Fibroblast of skin of left quadriceps (primary cell): ENCODE measurements at places on chromosomes 16 and 17.
A peak's percentile ranks its signal among the peaks of the same experiment; 100 is the strongest.

- DNase-seq, result peak; percentile 93
Observed at GRCh38 chr17:48555258-48556228, 10.6 kb upstream of the HOXB2 start.

DNA sequence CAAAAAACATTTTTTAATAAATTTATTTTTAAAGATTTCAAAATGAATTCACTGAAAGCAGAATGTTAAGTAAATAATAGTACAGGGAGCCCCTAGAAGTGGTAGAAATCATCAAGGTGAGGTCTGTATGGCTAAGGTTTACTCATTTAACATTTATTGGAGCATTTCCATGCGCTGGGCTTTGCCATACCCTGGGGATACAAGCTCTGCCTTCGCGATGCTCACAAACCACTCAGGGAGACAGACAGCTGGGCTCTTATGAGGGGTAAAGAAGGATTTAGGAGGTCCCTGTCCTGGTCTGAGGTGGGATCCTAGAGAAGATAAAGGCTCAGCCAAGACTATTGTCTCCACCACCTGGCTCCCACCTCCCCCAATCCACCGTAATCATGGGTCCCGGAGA is 11.3 kb upstream of the LPCAT2 start:
- no peak for DNase-seq

- DNase-seq, result no peak
Observed at GRCh38 chr17:77572851-77573250, 385.7 kb upstream of the TNRC6C start.

DNA sequence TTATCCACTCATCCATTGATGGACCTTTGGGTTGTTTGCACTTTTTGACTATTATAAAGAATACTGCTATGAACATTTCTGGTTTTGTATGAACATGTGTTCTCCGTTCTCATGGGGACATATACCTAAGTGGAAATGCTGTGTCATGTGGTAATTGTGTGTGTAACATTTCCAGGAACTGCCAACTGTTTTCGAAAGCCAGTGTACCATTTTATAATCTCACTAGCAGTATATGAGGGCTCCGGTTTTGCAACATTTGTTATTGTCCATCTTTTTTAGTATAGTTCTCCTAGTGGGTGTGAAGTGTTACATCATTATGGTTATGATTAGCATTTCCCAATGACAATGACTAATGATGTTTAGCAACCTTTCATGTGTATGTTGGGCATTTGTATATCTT is 5.1 kb upstream of the TRIM25 start:
- DNase-seq, result no peak

DNA sequence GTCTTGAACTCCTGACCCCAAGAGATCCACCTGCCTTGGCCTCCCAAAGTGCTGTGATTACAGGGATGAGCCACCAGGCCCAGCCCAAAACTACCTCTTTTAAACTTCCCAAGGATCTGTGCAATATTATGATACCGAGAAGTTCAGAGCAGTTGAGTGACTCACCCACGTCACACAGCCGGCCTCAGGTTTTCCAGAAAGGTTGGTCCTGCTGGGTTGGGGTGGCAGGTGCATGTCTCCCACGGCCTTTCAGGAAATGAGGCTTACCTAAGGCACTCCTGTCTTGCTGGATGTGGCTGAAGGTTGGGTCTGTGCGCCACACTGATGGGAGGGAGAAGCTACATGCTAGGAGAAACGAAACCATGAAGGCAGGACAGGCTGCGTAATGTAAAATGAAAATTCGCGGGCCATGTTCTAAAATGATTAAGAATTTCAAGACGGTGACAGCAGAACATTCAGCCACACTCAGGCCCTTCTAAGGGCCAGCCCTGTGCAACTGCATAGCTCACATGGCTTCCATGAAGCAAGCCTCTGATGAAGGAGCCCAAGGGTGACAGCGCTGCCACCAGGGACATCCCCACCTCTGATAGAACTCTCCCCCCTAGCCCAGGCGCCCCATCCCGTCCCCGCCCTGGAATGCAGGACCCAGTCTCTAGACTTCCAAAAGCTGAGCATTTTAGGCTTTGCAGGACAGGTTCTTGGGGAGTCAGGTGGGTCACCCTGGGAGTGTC is 6.6 kb upstream of the GLIS2 start:
- no peak for DNase-seq

DNA sequence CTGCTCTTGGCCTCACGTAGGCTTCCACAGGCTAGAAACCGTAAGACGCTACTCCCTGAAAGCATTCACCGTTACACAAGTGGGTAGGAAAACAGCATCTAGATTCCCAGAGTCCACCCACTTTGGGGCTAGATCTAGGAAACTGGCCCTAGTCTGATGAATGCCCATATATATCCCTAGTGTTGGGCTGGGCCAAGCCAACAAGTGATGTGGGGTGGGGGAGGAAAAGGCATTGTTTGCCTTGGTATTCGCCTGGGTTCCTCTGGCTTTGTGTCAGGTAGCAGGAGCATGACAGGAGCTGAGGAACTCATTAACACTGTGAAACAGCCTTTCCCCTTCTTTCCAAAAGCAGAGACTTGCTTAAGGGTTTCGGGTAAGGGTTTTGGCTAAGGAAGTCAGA is 112.4 kb downstream of the SMG6 start:
- no peak for DNase-seq

DNA sequence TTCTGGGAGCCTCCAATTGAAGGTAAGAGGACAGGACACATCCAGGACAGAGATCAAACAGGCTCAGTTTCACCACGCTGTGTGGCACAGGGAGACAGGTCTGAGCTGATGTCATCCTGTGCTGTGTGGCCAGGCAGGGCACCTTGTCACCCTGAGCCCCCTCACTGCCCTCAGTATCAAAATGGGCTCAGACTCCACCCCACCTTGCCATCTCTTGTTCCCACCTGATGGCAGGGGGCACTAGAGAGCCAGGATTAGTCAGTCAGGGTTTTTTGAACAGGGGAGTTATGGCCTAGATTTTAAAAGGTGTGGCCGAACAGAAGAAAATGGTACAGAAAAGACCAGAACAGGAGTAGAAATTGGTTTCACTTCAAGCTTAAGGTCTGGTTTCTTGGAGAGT is 2.6 kb downstream of the KAT2A start:
- no peak for DNase-seq

- no peak for DNase-seq
Observed at GRCh38 chr16:84864326-84864955, 44.7 kb downstream of the CRISPLD2 start.

DNA sequence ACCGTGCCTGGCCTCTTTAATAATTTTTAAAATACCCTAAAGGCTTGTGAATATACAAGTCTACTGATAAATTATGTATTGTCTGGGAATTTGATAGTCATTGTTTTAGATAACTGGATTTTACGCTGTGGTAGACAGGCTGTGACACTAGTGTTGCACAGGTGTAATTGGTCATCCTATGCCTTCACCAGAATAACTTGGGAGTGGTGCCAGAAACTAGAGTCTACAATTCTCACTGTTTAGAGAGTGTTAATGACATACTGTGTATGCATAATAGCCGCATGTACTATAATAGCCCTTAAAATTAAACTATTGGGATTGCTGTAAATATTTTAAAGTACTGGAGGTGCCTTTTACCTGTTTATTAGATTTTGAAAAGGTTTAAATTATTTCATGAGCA is 11.4 kb downstream of the CNEP1R1 start:
- no peak for DNase-seq

DNA sequence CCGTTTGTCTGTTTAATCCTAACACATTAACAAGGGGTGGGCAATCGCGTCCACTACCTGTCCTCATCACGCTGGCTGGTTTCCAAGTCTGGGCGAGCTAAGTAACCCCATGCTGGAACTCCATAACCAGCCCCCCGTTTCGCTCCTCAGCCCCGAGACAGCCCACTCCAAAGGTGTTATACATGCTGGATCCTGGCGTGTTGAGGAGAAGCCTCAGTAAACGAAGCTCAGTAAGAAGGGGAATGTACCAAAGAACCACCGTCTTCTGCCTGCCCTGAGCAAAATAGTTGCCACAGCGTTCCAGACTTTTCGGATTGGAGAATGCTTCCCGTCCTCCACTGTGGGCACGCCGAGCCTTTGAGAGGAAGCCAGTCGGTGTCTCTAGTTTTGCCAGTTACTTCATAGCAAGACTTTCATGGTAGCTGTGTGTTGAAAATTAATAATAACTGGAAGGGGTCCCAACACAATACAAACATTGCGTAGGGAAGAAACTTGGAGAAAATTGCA is 16.1 kb upstream of the C17orf78 start:
- no peak for DNase-seq

DNA sequence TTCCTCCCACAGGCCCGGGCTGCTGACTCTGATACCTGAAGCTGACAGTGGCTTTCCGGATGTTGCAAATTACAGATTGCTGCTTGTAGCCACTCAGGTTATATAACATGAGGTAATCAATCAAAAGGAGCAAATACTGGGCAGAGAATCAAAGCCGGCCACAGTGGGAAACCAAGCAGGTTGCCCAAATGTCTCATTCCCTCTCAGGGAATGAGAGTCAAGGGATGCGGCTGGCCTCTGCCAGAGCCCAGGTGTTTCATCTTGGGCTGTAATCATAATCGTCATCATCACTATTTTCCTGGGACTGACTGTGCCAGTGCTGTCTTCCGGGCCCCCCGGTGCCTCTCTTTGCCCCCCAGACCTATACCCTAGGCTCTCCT is 292.4 kb upstream of the FOXF1 start:
- DNase-seq, result no peak

DNA sequence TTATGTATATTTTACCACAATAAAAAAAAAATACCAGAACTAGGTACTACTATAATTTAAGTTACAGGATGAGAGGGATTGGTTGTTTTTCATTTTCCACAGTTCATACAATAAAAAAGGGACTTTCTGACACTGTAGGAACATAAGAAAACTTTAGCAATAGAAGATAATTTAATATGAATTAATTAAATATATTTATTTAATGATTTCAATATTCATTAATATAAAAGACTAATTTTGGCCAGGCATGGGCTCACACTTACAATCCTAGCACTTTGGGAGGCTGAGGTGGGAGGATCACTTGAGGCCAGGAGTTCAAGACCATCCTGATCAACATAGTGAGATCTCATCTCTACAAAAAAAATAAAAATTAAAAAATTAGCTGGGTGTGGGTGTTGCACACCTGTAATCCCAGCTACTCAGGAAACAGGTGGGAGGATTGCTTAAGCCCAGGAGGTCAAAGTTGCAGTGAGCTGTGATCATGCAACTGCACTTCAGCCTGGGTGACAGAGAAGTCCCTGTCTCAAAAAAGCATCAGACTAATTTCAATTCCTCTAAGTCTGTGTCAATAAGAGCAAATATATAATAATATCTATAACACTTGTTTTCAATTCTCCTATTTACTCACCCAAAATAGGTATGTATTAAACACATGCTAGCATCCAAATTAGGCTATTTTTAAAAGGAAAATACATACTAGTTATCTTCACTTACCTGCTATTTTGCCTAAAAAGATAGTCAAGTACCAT is 79.6 kb downstream of the BRIP1 start:
- no peak for DNase-seq

- DNase-seq, result no peak
Observed at GRCh38 chr17:80096561-80097021, 4.8 kb upstream of the GAA start.

DNA sequence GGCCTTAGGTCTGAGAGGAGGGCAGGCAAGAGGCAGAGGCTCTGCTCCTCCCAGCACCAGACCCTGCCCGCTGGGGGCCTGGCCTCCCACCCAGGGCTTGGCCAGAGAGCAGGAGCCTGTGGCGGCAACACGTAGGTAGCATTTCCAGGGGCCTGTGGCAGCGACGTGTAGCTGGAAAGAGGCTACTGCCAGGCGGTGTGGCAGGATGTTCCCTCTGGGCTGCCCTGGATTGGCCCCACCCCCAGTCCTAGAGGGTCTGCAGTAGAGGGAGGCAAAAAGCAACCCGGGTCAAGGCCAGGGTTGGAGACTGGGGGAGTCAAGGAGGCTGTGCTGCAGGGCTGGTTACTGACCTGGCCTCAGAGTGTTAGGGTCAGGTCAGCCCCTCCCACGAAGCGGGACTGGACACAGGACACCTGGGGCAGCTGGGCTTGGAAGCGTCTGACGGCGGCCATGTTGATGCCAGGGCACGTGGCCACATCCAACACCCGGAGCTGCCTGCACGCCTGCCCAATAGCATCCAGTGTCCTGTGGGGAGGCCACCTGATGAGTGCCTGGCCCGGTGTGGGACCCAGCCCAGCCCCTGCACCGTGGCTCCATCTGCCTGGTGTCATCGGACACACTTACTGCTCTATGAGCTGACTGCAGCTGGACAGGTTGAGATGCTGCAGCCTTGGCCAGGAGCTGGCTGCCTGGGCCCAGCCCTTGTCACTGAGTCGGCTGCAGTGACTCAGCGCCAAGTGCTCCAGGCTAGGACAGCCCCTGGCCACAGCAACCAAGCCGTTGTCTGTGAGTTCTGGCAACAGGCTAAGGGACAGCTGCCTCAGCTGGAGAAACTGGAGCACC is 8.5 kb downstream of the ELMO3 start:
- DNase-seq, result no peak

- no peak for DNase-seq
Observed at GRCh38 chr17:8914554-8914953, 47.1 kb upstream of the PIK3R6 start.

DNA sequence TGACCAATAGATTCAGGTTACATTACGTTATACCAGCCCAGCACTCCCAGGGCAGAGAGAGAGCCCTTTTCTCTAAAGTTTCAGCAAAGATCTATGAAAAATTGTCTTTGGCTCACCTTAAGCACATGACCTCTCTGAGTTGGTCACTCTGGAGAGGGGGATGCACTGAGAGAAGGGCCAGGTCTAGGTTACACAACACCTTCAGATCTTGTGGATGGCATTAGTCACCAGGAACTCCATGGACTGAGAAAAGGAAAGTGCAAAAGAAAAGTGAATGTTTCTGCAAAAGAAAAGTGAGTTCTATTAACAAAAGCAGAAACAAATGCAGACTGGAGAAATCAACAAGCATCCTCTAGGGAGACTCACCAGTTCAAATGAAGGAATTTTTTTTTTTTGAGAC is 253.3 kb upstream of the SALL1 start:
- no peak for DNase-seq

GRCh38 chr16:20064931-20065330 is 8.8 kb downstream of the GPR139 start:
- DNase-seq, result no peak

DNA sequence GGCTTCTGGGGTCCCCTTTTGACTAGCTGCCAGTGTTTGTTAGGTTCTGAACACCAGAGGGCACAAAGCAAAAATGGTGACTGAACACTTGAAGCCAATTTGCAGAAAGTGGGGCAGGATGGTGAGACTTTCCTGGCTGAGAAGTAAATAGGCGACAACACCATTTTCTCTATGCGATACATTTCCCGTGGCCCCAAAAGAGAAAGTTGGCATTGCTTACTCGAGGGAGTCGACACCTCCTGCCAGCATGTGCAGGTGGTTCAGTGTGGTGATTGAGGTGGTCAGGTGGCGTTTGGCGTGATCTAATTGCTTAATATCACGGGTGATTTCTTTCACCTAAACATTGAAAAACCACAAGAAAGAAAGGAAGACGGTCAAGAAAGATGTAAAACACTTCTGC is 59.0 kb downstream of the VPS53 start:
- no peak for DNase-seq

- DNase-seq, result no peak
Observed at GRCh38 chr16:11435576-11435975, 90.3 kb downstream of the RMI2 start.

DNA sequence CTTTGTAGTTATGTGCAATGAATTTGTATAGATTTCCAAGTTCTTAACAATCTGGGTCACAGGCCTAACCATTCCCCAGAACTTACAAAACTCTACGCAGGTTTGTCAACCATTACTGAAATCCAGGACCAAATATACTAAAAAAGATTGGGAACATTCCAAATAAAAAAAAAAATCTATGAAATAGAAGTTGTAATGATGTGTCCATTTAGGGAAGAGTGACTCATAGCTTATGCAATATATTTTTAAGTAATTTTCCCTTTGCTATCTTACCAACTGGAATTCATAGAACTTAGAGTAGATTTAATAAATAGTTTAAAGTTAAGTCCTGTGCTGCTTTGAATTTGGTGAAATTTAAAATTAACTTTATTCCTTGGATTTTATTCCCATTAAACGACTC is 393.2 kb downstream of the PMP22 start:
- no peak for DNase-seq
